ENCODE measurements at places on chromosomes 12 and 14.
A peak's percentile ranks its signal among the peaks of the same experiment; 100 is the strongest.

DNA sequence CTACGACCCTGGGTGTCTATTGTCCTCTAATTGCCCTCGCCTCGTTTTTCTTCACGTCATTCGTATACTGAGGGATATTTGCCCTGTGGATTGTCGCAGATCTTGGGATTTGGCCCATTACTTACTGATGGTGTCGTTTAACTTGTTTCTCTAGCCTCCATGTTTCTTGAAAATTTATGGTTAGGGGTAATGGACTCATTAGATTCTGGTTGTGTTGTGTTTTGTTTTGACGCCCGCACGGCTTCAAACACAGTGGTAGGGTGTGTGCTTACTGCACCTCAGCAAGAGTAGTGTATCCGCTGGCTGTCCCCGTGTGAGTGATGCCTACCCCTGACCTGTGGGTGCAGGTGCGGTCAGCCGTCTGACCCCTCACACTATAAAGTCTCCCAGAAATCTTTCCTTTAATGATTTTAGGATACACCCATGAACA, 874 bp upstream of the RNU6-8 start:
- no peak for DNase-seq

DNA sequence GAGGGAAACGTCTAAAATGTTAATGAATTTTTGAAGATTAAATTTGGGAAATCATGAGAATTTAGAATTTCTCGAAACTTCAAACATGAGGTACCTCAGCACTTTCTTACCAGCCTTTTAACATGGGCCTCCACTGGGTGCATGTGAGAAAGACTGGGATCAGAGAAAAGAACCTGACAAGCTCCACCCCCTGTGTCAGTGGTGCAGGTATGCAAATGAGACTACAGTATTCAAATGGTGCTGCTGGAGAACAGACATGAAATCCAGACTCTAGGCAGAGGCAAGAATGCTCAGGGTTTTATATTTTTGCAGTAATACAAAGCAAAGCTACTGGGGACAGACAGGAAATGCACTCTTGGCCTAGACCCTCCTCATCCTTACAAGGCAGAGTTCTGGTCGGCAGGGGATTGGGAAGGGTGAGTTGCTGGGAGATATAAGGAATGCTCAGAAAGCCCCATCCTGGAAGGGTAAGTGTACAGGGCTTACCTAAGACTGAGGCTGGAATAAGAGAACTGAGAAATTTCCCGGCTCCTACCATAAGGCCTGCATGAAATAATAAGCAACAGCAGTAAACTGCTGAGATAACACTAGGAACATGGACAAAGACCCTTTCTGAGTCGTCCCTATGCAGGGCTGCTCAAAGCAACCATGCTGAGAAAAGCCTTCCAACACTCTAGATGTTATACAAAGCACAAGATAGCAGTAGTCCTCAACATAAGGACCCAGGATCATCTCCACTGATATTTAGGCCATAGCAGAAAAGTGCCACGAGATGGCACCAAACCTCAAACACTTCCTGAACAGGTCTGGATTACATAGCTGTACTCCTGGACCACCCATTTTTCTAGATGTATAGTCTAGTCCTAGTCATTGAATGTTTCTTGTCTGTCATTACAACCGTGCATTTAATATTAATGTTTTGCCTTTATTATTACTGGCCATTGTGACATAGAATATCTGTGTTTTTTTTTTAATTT, 260.8 kb downstream of the RASSF9 start:
- peak; percentile 65 for DNase-seq

DNA sequence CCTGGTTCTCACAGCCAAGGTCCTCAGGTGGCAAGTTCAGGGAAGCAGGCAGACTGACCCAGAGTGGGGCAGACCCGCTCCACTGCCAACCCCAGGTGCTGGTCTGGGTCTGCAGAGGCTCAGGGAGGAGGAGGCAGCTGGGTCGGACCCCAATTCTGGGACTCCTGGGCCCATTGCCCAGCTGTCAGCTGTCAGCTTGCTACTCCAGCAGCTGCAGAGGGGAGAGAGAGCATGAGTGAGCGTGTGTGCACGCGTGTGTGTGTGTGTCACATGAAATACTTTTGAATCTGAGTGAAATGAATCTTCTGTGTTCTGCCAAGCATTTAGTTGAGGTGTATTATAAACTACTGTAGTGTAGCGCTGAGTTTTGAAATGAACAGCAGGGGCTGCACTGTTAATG, 30.8 kb downstream of the XRCC3 start:
- DNase-seq: no peak

GRCh38 chr14:35682802-35683201, 126.3 kb downstream of the RALGAPA1 start:
- no peak for DNase-seq

GRCh38 chr14:90248594-90248993, 7.8 kb upstream of the PSMC1 start:
- DNase-seq: no peak

DNA sequence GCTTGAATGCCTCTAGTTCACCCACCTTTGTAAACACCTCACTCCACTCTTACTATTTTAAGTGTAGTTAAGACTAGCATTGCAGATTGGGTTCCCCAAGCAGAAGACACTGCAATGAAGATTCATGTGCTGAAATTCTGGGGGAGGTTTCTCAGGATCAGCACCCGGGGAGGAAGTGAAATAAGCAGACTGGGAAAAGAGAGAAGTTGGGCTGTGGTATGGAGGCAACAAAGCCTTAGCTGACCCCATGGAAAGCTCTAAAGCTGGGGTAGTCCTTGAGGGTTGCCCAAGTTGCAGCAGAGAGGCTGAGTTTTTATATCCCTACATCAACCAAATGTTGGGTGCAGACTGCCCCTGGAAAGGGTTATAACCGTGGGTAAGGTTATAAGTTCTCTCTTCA, 23.9 kb upstream of the IGF1 start:
- DNase-seq: no peak

DNA sequence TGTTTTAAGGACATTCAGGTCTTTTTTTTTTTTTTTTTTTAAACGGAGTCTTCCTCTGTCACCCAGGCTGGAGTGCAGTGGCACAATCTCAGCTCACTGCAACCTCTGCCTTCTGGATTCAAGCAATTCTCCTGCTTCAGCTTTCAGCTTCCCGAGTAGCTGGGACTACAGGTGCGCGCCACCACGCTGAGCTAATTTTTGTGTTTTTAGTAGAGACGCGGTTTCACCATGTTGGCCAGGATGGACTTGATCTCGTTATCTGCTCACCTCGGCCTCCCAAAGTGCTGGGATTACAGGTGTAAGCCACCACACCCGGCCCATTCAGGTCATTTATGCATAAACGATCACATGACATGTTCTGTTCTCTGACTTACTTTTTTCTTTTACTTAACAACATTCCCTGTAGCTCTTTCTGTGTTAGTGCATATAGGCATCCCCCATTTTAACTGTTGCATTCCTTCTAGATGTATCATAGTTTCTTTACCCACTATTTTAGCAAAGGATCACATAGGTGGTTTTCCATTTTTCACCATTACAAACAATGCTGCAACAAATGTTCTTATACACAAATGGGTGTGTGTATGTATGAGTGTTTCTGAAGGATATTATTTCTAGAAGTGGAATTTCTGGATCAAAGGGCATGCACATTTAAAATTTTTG, 74.2 kb downstream of the ARF6 start:
- no peak for DNase-seq

- peak; percentile 92 for DNase-seq
Observed at GRCh38 chr14:24188251-24189058, at the start of gene IPO4. Gene IPO4 (minus strand): TSS chr14:24188816. CDS start chr14:24188787, 29 bp downstream.

DNA sequence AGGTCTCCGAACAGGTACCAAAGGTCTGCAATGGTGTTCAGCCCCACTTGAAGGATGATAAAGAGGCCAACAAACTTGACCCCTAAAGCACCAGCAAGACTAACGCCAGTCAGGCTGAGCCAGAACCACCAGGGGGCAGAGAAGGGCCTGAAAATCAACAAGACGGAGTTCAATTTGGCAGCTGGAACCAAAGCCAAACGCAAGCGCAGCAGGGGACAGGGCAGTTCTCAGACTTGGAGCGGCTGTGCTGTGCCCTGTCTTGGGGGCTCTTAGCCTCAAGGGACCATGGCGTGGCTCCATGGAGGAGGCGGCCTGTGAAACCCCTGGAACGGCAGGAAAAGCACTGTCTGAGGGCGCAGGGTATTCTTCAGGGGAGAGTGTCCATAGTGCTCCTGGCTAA, 19.6 kb downstream of the POMT2 start:
- peak; percentile 23 for DNase-seq

DNA sequence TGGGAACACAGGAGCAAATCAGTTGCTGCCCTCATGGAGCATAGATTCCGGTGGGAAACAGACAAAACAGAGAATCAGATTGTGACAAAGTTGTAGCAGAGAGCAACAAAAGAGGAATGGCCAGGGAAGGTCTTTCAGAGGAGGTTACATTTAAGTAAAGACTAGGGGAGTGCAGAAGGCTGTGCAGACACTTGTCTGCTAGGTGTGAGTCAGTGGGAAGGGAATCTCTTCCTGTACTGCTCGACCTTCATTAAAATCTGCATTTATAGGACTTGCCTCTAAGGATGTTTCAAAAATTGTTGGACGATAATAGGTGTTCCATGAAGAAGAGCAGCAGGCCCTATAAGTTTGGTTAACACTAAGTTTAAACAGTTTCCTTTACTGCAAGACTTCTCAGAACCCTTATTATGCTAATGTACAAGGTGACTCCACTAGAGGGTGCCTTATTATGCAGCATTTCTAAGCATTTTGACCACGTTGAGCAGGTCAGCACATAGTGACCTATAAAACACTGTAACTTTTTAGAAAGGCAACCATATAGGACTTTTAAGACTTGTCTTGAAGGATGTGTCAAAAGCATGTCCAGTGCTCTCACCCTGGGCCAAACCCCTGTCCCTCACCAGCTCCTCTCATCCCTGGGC, 91.8 kb upstream of the RIC8B start:
- DNase-seq: no peak

DNA sequence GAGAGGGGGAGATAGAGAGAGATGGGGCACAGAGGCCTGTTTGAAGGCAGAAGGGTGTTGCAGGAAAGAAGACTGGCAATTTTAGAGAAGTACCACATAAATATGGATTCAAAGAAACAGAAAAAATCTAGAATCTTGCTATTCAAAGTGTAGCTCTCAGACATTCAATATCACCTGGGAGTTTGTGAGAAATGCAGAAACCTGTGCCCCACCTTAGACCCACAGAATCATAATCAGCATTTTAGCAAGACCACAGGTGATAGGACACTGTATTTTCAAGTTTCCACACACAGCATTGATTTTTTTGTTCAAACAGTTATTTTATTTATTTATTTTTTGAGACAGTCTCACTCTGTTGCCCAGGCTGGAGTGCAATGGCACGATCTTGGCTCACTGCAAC, 3.3 kb downstream of the NEDD8 start:
- no peak for DNase-seq
